Esophagus mucosa (tissue), 1 donor: ENCODE measurements at places on chromosomes 11 and 22. TPM values are rescaled to one million over a fixed set of nuclear protein-coding genes. Genes with fewer than 3 reads are reported as not detected.

Gene SHISAL1
- 0.08 TPM for total RNA-seq

DNA sequence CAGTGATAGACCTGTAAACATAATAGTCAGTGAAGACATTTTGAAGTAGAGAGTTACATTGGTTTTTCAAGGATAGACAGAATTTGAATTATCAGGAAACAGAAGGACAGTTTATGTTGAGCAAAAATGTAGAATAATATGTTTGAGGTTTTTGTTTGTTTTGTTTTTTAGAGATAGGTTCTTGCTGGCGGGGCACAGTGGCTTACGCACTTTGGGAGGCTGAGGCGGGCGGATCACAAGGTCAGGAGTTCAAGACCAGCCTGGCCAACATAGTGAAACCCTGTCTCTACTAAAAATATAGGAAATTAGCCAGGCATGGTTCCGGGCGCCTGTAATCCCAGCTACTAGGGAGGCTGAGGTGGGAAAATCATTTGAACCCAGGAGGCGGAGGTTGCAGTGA, 35.6 kb downstream of the BCL2L13 start:
- ATAC-seq = no peak

Gene PDE2A
- 6.0 TPM for total RNA-seq

Gene MS4A1
- total RNA-seq = 2.9 TPM

GRCh38 chr22:42268852-42269410, 1.5 kb downstream of the TCF20 start:
- ATAC-seq = no peak

- no peak for ATAC-seq
Measured at GRCh38 chr11:132032555-132032954, 662.1 kb downstream of the NTM start.

- ATAC-seq = no peak
Measured at GRCh38 chr22:17976121-17976520, 48.2 kb downstream of the MICAL3 start.

Gene OR52I1
- not detected for total RNA-seq

- ATAC-seq = no peak
Measured at GRCh38 chr11:86255896-86256295, 11.3 kb downstream of the EED start.

Gene TEX54
- not detected for total RNA-seq

DNA sequence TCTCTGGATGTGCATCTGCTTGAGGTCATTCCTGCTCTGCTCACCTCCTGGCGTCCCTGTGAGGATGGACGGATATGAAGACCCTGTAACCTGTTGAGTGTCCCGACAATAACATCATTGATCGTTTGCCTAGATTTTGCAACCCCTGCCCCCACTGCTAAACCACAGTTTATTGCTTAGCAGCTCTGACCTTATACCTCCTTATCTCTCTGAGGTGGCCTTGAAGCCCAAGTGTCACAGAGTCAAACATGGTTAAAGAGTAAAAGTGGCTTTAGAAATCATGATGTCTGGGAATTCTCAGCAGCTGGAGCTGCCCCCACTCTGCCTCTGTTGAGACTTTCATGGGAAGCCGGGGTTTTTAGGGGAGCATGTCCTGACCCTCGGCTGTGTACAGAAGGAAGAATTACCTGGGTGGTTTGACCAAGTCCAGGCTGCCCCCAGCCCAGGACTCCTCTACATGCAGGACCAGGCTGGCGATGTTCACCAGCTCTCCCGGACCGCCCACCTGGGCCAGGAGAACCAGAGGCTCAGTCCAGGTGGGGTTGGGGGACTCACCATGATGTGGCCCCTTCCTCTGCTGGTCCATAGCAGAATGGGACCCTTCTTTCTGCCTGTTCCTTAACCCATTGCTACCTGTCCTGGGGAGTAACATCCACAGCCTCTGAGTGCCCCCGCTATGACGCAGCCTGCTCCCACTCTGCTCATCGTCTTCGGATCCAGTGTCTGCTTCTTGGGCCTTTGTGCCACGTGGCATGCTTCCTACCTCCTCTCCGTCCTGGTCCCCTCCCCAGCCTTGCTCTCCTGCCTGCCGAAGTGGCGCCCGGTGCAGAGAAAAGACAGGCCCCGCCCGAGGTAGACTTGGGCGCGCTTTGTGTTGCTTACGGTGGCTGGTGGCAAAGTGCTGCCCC, 33.4 kb upstream of the FTH1 start:
- ATAC-seq = no peak
